T-helper 9 cell (primary cell): ENCODE measurements at places on chromosomes 1 and 21.

- DNase-seq: no peak
These were observed 33.5 kb upstream of the TARBP1 start for GRCh38 chr1:234512451-234512861.

DNA sequence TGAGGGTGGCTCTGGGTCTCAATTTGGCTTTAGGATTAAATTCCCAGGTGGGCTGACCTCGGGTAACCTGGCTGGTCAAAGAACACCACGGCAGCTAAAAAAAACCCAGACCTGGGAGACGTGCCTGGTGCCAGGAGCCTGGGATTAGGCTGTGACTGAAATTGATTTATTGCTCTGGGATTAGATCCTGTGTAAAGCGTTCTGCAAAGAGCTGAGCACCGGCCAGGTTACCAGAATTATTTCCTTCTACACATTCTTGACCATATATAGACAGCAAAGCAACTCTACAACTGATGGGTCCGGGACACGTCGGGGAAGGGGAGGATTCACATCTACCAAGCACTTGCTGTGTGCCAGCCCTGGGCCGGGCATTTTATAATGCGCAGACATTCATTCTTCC is 45.2 kb downstream of the TMCO4 start:
- DNase-seq: no peak

DNA sequence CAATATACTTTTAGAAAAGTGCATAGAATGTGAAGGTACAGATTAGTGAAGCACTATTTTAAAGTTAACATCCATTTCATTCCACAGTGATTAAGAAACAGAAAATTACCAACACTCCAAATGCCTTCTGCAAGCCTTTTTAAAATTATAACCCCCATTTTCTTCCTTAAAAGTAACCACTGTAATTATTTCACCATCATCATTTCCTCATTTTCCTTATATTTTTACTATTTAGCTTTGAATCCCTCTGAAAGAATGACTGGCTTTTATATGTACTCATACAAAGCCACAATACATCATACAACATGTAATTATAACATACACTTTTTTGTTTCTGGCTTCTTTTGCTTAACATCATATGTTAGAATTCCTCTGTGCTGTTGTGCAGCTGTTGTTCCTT is 6.5 kb upstream of the NEGR1 start:
- DNase-seq: no peak

DNA sequence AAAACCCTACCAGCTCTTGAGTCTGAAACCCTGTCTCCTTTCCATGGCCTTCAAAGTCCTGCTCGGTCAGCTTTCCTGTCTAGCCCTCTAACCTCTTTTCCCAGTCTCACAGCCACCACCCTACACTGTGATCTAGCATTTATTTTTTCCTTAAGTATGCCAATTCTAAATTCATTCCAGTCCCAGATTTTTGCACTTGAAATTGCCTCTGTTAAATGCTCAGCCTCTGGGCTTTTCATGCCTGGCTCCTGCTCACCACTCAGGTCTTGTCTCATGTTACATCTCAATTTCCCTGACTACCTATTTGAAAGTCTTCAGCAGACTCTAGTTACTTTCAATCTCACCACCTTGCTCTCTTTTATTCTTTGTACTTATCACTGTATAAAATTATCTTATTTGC is 176.2 kb downstream of the ADGRL4 start:
- DNase-seq: no peak

DNA sequence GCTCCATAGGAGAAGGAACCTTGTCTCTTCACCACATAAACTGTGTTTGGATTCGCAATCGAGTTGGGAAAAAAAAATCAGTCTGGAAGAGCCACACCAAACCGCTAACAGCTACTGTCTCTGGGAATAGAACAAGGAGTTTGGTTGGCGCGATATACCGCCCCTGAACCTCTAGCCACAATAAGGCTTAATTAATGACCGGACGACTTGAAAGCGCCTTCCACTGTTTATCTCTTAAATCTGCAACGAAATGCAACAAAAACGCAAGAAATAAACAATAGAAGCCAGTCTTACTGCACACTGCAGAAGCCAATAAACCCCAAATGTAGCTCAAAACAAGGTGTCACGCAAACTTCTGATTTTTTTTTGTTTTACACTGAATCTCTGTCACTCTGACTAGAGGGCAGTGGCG is 10.9 kb downstream of the BTBD19 start:
- no peak for DNase-seq

DNA sequence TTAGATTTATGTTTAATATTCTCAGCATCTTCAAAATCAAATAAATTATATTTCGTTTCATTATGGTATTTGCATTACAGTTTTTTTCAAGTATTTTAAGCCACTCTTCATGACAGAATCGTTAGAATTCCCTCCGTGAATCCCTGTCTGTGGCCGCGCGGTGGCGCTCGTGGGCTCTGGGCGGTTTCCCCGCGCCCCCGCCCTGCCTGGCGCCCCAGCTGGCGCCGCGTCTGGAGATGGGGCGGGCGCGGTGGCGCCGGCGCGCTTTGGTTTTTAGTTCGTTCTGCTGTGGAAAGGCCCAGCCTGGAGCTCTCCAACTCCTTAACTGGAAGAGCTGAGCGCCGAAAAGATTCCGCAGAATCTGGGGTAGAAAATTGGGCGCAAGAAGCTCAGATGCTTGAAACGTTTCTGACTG is 25.7 kb downstream of the PRMT2 start:
- peak; percentile 32 for DNase-seq

DNA sequence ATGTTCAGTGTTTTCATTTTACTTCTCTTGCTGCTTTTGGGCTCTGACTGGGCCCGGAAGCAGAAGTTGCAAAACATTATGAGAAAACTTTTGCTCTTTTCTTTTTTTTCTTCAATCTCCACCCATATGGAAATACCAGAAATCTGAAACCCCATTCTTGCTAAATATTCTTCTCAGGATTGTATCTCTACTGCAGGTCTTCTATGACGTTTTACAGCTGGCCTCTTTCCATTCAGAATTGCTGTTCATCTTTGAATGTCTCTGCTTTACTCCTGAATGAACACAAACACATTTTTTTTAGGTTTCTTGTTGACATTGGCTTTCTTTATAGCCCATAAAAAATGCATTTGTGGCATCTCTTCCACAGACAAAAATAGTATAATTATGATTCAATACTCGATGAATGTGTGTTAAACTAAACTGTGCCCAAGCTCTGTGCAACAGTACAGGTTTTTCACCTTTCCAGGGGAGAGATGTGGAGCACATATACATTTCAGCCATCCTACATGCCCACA is 18.8 kb downstream of the PTPRC start:
- DNase-seq: no peak

DNA sequence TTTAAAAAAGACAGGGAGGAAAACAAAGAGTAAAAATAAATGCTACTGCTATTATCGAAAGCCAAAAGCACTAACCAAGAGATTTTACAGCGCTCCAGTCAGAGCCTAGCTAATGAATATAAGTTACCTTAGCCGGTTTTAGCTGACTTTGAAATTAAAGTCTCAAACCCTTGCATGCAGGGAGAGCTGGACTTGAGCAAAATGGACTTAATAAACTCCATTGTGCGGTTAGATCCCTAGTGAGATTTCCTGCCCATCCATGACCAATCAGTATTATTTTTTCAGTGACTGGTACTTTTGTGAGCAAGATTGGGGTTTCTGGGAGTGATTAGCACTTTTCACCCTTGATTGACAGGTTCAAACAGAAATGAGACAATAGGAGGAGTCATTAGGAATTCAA is 333.4 kb upstream of the ADGRL2 start:
- DNase-seq: no peak

- DNase-seq: no peak
These were observed 40.4 kb upstream of the GADD45A start for GRCh38 chr1:67644566-67644965.

DNA sequence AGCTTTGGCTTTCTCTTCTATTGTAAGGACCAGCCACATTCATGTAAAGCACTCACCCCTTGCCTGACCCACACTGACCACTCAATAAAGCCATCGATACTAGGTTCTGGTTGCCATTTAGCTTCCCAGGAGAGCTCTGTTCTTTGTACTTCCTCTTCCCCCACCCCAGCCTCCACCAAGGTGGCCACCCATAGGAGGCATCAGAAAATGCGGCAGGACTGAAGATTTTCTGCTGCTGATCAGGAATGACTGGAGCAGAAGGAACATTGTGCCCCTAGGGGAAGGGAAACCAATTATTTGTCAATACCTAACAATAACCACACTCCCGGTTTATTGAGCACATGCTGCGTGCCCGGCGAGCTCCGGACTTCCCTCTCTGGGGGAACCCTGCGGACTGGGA is 5.2 kb upstream of the SMIM12 start:
- DNase-seq: no peak

GRCh38 chr1:173475564-173476196 is 1.5 kb upstream of the PRDX6 start:
- DNase-seq: no peak

DNA sequence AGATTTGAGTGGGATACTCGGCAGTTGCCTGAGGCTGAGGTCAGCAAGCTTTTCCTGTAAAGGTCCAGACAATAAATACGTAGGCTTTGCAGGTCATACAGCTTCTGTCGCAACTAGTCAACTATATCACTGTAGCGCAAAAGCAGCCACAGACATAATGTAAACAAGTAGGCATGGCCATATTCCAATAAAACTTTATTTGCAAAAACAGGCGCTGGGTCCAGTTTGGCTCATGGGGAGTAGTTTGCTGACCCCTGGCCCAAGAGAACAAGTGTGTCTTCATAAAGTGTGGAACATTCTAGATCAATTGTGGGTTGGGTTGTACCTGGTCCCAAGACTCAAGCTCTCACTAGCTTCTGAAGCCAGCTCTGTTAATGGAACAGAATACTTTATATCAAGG is 78.8 kb downstream of the MIS18A start:
- DNase-seq: no peak
